Aorta (tissue), 5 donors: ENCODE measurements at places on chromosomes 16 and 17. TPM values are rescaled to one million over a fixed set of nuclear protein-coding genes. Genes with fewer than 3 reads are reported as not detected.

SLC35G6 gene
- not detected for total RNA-seq

NPIPB9 gene
- 4.1 TPM for total RNA-seq

MKS1 gene
- total RNA-seq: 13.3 TPM

TBC1D3I gene
- total RNA-seq: not detected

CLEC3A gene
- total RNA-seq: not detected

PRDM7 gene
- total RNA-seq: not detected

KRT33B gene
- total RNA-seq: not detected

POLR2C gene
- total RNA-seq: 43.8 TPM

ADAM11 gene
- total RNA-seq: 1.4 TPM

WFDC1 gene
- total RNA-seq: 11.8 TPM

FZD2 gene
- 7.4 TPM for total RNA-seq

ENGASE gene
- 60.3 TPM for total RNA-seq

SOST gene
- 21.7 TPM for total RNA-seq

GPR179 gene
- total RNA-seq: not detected

BCO1 gene
- not detected for total RNA-seq

ARL5C gene
- not detected for total RNA-seq

PAFAH1B1 gene
- 176 TPM for total RNA-seq

SEZ6 gene
- total RNA-seq: not detected
